Fibroblast of skin of right quadriceps (primary cell): ENCODE measurements at places on chromosomes 7 and 10.

- DNase-seq: no peak
Observed at GRCh38 chr7:77428777-77429231, 12.7 kb upstream of the GSAP start.

GRCh38 chr10:28400176-28400575 is 97.3 kb upstream of the MPP7 start:
- DNase-seq: no peak

DNA sequence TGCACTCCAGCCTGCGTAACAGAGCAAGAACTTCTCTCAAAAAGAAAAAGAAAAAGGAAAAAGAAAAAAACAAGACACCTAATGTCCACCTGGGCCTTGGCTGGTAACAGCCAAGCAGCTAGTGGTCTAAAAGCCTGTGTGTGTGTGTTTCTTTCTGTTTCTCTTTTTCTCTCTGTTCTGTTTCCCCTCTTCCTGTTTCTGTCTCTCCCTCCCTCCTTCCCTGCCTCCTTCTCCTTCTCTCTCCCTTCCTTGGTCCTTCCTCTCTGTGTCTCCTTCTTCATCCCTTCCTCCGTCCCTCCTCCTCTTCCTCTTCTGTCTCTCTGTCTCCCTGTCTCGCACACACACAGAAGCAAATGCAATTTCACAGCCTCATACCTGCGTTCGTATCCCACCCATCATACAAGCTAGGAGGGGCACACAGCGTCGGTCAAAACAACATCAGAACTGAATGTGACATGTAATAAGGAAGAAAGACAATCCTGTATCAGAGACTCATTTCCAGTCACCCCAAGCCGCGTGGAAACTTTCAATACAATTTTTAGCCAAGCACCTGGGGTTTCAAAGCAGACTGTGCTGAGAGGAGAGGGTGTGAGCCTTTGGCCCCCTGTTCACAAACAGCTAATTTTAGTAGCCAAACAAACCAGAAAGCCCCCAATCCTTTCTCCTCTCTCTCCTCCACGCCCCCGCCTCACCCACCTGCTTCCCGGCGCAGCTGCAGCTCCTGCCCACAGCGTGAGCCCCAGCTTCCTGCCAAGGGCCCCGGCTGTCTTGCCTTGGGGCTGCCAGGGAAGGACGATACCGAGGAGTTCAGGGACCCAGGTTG is 50.2 kb upstream of the GNA12 start:
- no peak for DNase-seq

DNA sequence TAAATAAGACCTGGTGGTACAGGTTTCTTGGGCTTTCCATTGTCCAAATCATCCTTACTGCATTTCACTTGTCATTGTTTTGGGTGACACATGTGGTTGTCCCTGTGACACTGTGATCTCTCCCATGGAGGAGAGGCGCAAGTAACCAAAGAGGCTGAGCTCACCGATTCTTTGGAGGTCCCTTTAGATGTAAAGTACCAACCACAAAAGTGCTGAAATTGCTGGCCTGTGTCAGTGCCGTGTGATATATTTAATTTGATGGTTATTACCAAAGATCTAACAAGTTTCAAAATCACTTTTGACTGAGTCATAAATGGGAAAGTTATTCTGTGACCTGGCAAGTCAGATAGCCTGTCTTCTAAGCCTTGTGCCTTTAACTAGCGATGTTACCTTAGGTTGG is 19.4 kb downstream of the MCM10 start:
- DNase-seq: no peak

DNA sequence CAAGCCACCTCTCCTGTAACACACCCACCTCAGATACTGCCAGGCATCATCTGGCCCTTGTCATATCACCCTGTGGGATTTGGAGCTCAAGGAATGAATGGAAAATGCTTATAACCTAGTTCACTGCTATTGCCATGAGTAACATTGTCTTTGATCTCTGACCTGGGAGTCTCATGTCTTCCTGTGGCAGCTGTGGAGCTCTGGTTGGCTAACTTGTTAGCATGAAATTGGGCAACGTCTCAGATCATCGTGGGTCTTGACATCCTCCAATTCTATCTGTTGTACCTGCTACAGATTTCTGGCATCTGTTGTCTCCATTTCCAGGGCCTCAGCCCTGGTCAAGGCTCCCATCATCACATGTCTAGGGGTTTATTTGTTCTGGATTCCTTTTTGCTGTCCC is 2.2 kb upstream of the TMEM270 start:
- no peak for DNase-seq

DNA sequence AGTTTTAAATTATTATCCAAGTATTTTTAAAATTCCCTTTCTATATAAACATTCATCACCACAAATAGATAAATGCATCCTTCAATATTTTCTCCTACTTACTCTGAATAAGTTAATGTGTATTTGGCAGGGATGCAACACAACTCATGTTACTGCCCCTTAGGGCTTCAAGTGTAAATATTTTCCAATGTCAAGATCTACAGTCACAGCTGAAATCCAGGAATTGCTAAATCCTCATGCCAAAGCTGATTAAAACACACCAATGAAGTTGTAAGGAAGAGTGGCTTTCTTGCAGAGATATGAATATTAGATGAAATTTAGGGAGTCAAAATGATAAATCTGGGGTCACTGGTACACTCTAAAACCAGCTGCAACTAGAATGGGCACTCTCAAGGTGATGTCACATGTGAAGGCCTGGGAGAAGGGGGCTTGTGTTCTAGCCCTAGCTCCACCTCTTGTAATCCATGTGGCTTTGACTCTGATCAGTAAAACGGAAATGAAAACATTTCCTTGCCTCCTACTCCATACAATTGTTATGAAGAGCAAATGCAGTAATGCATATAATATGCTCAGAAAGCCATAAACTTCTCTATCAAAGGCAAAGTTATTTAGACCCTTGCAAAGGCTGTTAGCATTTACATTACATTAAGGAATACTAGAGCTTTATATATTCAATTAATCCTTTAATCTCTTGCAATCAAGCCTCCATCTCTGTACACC is 228.1 kb upstream of the NFE2L3 start:
- DNase-seq: no peak

DNA sequence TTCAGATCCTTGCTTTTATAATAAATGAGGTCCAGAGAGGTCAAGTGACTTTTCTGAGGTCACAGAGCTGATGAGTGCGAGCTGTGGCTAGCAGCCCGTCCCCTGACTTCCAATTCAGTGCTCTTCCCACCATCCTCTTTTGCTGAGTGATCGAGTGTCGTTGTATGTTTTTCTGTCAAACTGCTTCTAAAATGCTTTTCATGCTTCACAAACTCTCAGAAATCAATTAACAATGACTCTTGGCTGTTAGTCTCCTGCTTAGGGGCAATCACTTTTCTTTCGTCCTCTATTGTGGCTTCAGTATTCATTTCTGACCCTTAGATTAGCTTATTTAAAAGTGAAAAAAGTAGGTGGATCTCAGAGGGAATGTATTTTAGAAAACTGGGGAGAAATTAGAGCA is 423.7 kb downstream of the DPP6 start:
- no peak for DNase-seq

DNA sequence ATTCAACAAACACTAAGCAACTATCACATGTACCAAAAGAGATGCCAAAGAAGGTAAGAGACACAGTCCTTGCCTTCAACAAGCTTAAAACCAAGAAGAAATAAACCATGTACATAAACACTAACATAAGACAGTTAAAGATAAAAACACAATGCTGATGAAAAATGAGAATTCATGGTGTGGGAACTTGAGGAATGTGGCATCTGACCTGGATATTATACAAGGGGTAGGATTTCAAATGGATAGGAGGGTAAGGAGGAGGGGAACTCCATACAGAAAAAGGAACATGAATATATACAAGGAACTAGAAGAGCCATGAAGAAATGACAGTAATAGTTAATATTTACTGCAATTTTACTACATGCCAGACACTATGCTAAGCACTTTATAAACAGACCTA is 11.0 kb downstream of the HIBADH start:
- peak; percentile 31 for DNase-seq
